HFFc6 (cell line): ENCODE measurements at places on chromosomes 16 and 17. TPM values are rescaled to one million over a fixed set of nuclear protein-coding genes. Genes with fewer than 3 reads are reported as not detected.

MYH3 gene
- 0.28 and 0.50 TPM in 2 replicates for total RNA-seq

DNA sequence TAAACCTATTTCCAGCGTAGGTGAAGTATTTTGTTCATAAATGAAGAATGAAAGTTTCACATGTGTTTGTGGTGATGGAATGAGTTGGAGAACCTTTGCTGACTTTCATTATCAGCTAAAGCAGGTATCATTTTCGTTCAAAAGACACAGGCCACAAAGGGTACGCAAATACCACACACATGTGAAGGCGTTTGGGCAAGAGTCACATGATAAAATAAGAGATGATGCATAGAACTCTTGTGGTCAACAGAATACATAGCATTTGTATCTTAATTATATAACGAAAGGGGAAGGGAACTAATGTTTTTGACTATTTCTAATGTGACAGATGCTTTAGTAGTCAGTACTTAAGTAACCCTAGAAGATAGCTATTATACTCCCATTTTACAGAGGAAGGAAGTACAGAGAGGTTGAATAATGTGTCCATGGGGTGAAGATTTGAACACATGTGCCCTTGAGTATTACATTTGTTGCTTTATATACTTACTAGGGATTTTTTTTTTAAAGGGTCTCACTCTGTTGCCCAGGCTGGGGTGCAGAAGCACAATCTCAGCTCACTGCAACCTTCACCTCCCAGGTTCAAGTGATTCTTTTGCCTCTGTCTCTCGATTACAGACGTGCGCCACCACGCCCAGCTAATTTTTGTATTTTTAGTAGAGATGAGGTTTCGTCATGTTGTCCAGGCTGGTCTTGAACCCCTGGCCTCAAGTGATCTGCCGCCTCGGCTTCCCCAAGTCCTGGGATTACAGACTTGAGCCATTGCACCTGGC lies 4.8 kb downstream of the RPA1 start:
- H3K27ac ChIP-seq: no peak overlapping the region
- DNase-seq: no peak
- H3K36me3 ChIP-seq: peaks cover 10% of the 10 kb centered on the region; the same call in 1 of the 2 replicates
- no peak overlapping the region for H3K4me3 ChIP-seq
- H3K4me1 ChIP-seq: peaks cover 19% of the 10 kb centered on the region
- no peaks in the 10 kb centered on the region for H3K27me3 ChIP-seq

SPAG9 gene
- 59.7 and 62.6 TPM in 2 replicates for total RNA-seq

DNA sequence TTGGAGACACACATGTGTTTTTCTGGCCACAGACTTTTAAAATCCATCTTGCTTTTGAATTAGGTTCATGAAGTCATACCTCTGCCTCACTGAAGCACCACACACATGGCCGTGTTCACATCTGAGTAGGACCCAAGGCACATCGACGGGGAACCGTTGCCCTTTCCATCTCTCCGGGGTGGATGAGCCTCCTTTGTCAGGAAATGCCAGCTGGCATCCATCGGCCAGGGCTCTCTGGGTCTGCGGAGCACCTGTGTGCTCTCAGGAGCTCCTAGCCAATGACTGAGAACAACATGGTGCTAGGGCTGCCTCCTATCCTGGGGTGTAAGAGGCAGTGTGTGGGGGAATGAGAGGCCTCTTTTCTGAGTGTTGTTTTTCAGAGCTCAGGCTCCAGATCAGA lies 24.5 kb upstream of the NKD1 start:
- no peak overlapping the region for H3K27ac ChIP-seq
- H3K4me3 ChIP-seq: no peak overlapping the region
- no peaks in the 10 kb centered on the region for H3K4me1 ChIP-seq
- peaks cover 7% of the 10 kb centered on the region for H3K27me3 ChIP-seq
- DNase-seq: no peak

- peak overlapping the region; percentile 28 for H3K27ac ChIP-seq
- H3K27me3 ChIP-seq: peaks cover 5% of the 10 kb centered on the region
- H3K4me3 ChIP-seq: no peak overlapping the region
- peaks cover 23% of the 10 kb centered on the region for H3K36me3 ChIP-seq
- H3K4me1 ChIP-seq: peaks cover 13% of the 10 kb centered on the region
- no peak for DNase-seq
Measured at GRCh38 chr16:67145746-67146145, 5.1 kb downstream of the B3GNT9 start.

GRCh38 chr17:36686123-36686669 lies 84.8 kb downstream of the MRM1 start:
- no peak overlapping the region for H3K4me3 ChIP-seq
- peaks cover 11% of the 10 kb centered on the region for H3K4me1 ChIP-seq
- DNase-seq: peak; percentile 30
- no peak overlapping the region for H3K27ac ChIP-seq
- H3K27me3 ChIP-seq: peaks cover 50% of the 10 kb centered on the region

SPG7 gene
- total RNA-seq: 86.2 to 102 TPM (median 90.7 TPM) in 3 replicates

PMP22 gene
- total RNA-seq: 31.2 to 40.5 TPM (median 37.7 TPM) in 3 replicates

- no peaks in the 10 kb centered on the region for H3K27me3 ChIP-seq
- DNase-seq: no peak
- no peak overlapping the region for H3K27ac ChIP-seq
- H3K4me1 ChIP-seq: no peaks in the 10 kb centered on the region
- H3K4me3 ChIP-seq: no peak overlapping the region
Measured at GRCh38 chr16:26442321-26442720, 624.4 kb upstream of the C16orf82 start.

- no peak overlapping the region for H3K27ac ChIP-seq
- no peak overlapping the region for H3K4me3 ChIP-seq
- no peak for DNase-seq
- H3K4me1 ChIP-seq: peaks cover 17% of the 10 kb centered on the region
- no peaks in the 10 kb centered on the region for H3K36me3 ChIP-seq
- H3K27me3 ChIP-seq: peaks cover 53% of the 10 kb centered on the region
Measured at GRCh38 chr17:2022647-2023240, 2.4 kb downstream of the RTN4RL1 start.

DPEP3 gene
- not detected in 3 replicates for total RNA-seq
